Mammary epithelial cell (primary cell): ENCODE measurements at places on chromosomes 7 and 10. TPM values are rescaled to one million over a fixed set of nuclear protein-coding genes. Genes with fewer than 3 reads are reported as not detected.
A peak's percentile ranks its signal among the peaks of the same experiment; 100 is the strongest.

The PRLHR gene
- polyA plus RNA-seq = not detected

The SERPINE1 gene
- 741 TPM for polyA plus RNA-seq

The PTER gene
- 7.1 TPM for polyA plus RNA-seq

The MYPN gene
- polyA plus RNA-seq = 2.2 TPM

The MRLN gene
- not detected for polyA plus RNA-seq

The HGF gene
- polyA plus RNA-seq = not detected

GRCh38 chr10:29896053-29896452 lies 163.3 kb downstream of the JCAD start:
- DNase-seq = no peak

GRCh38 chr7:8084836-8085235 lies 116.2 kb downstream of the GLCCI1 start:
- DNase-seq = no peak

DNA sequence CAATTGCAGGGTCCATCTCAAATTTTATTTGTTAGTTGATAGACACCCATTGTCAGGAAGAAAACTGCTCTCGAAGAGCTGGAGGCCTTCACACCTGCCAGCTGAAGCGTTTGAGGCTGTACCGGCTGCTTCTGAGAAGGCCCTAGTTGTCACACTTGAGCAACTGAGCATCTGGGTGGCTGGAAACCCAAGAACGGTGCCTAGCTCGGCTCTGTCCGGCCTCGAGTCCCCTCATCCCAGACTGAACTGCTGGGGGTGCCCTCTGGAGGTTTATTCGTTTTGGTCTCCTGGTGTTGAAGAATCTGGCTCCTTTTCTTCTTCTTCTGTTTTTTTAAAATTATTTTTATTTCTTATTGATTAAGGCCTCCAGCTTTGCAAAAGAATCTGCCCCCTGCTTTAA lies 59.3 kb upstream of the EXOC6 start:
- DNase-seq = no peak

DNA sequence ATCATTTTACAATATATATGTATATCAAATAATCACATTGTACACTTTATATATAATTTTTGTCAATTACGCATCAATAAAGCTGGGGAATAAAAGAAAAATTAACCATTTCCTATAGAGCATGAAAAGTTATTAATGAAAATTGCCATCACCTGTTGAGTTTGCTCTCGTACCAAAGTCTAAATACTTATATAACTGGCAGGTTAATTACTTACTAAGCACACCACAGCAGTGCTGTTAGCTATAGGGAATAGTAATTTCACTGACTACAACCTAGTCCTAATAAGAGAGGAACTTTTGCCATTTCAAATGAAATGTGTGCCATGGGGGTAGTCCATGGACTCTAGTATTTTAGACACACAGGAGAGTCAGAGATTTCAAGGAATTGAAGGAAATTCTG lies 176.9 kb upstream of the COL1A2 start:
- DNase-seq = no peak

GRCh38 chr10:120205368-120206018 lies 251.5 kb upstream of the PLPP4 start:
- peak; percentile 60 for DNase-seq

GRCh38 chr7:32204361-32205018 lies 134.3 kb upstream of the PDE1C start:
- DNase-seq = peak; percentile 85

GRCh38 chr7:87426160-87426559 lies 49.3 kb downstream of the ABCB4 start:
- DNase-seq = no peak

GRCh38 chr10:132390170-132390920 lies 6.7 kb upstream of the PWWP2B start:
- DNase-seq = no peak

- DNase-seq = peak; percentile 32
These were observed 60.7 kb downstream of the CD36 start for GRCh38 chr7:80699045-80699638.

- DNase-seq = no peak
These were observed 120.3 kb upstream of the GLCCI1 start for GRCh38 chr7:7848246-7848645.

DNA sequence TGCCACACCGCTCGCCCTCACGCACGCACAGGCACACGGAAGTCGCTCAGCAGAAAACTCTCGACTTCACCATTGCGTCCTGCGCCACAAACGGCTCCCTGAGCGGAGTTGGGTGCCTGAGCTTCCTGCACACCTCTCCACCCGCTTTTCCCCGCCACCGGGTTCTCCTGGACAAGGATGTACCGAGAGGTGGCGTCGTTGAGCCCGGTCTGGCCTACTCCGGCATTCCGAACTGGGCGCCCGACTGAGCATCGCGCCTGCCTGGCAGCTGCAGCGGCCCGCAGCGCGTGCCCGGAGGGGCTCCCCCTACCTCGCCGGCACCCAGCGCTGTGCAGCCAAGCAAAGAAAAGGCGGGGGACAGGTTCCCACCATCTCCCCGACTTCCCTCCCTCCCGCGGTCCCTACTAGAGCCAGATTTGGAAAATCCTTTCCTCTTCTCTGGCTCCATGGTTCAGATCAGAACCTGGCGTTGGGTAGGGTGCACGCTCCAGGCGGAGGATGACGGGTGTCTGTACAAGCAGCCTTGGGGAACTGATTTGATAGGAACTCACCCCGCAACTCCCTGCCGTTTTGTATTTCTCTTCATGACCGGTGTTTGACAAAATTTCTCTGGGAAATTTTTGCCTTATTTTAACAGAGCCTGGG lies 1.7 kb downstream of the SORCS3 start:
- DNase-seq = no peak

DNA sequence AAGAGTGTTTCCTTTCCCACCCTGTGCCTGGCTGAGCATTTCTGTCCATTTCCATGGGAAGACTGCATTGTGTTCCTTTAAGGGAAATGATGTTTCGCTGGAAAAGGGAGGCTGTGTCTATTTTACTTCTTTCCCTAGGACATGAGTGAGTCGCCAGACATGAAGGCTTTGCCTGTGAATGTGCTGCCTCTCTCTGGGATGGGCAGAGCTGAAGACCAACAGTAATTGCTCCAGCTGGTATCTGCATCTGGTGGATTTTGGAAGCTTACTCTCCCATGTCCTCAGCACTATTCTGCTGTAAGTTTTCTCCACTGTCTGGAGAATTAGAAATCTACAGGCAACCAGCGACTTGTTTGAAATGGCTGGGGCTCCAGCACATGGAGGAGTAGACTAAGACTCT lies 264.6 kb upstream of the BMPER start:
- DNase-seq = no peak

- peak; percentile 57 for DNase-seq
These were observed 36.9 kb downstream of the ASB13 start for GRCh38 chr10:5629303-5630111.
